ENCODE measurements at places on chromosomes 3 and 15.

- DNase-seq = no peak
These were observed 5.1 kb downstream of the RBP1 start for GRCh38 chr3:139534455-139534812.

DNA sequence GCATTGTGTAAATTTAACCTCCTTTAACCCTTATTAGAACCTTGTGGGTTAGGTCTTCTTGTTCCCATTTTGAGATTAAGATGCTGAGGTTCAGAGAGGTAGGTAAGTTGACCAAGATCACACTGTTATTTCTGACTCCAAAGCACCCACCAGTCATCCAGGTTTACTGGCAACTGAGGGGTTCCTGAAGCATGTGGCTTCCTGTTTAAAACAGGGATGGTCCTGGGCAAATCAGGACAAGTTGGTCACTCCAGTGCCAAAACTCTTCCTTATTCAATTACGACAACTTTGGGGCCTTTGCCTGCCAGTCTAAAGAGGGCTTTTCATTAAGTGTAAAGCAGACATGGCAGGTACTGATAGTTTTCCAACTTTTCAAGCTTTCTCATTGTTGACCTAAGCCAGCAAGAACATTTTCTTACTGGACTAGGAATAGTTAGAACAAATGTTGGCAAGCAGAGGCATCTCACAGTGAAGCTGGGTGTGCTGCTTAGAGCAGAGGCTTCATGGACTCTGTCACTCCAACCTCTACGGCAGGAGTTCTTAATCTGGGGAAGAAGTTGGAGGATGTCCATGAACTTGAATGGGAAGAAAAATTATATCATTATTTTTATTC lies 149.4 kb upstream of the ADAMTS9 start:
- DNase-seq = no peak

DNA sequence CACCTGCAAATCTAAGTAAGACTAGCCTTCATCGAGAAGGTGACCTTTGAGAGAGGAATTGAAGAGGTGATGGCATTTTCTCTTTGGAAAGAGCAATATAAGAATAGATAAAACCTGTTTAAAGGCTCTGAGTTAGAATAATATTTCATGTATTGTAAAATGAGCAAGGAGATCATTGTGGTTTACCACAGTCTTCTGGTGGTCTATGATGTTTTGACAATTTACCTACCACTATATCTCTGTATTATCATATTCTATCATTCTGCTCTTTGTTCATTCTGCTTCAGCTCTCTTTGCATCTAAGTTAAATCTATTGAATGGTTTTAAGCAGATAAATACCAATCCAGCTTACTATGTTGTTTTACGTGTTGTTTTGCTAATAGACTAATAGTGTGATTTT lies 982.3 kb downstream of the SI start:
- no peak for DNase-seq

- DNase-seq = no peak
These were observed 102.0 kb upstream of the SGO1 start for GRCh38 chr3:20288050-20288449.

GRCh38 chr3:185858502-185859225 lies 33.8 kb upstream of the IGF2BP2 start:
- no peak for DNase-seq

- DNase-seq = no peak
These were observed 60.6 kb downstream of the MAGI1 start for GRCh38 chr3:65978116-65978515.

- DNase-seq = no peak
These were observed 7.6 kb downstream of the ICE2 start for GRCh38 chr15:60471314-60471713.

Data from ecto neural progenitor cell (in vitro differentiated cells).